HepG2 (cell line): ENCODE measurements at places on chromosomes 3 and 15. TPM values are rescaled to one million over a fixed set of nuclear protein-coding genes. Genes with fewer than 3 reads are reported as not detected.

DNA sequence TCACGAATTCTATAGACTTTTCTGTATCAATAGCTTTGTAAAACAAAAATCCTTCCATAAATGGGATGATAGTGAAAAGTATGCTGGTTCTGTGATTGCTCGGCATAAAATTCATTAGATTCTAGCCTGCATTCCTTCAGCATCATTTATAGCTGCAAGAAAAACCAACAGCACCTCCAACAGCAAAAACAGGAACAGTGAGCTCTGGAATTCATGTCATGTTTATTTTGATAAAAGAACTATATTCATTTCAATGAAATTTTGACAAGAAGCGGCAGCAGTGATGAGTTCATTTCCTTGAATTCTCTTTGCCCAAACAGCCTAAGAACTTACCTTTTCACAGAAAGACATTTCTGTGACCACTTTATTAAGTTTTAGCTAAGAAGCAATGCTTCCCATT is 515.2 kb upstream of the CCDC54 start:
- DNase-seq = no peak

- DNase-seq = no peak
Measured at GRCh38 chr3:164458986-164459385, 619.3 kb downstream of the SI start.

GRCh38 chr15:99387421-99388168 is 136.3 kb downstream of the LRRC28 start:
- DNase-seq = no peak

Gene PCOLCE2
- total RNA-seq = 1.1 and 2.0 TPM in 2 replicates

DNA sequence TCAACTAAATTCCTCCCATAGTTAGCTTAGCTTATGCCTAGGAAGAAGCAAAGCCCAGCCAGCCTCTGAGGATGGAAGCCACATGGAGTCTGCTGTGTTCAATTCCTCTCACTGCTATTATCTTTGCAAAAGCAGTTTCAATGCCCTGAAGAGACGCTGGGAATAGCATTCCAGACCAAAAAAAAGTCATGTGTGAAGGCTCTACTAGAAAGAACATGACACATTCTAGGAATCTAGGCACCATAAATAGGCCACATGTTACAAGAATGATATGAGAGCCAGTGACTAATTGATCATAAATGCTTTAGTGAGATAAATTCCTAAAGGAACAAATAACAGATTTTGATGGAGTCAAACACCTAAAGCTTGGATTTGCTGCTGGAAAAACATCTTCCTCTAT is 800.8 kb downstream of the TUSC7 start:
- DNase-seq = no peak

DNA sequence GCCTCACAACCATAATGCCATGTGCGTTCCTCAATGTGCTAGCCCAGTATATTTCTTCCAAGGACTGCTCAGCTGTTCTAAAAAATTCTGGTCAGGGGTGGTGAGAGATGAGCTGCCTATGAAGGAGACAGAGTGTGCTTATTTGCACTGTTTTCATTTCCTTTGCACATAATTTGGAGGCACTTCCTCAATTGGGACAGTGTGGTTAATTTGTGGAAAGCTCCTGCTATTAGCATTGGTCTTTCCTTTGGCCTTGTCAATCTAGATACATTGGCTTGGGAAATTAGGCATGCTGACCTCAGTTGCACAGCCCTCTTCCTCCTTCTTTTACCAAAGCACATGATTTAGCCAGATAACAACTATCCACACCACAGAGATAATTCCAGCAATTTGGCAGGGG is 9.4 kb downstream of the FAM81A start:
- DNase-seq = no peak

GRCh38 chr3:185813205-185813604 is 11.6 kb downstream of the IGF2BP2 start:
- DNase-seq = no peak

- DNase-seq = peak; percentile 51
Measured at GRCh38 chr3:179652447-179653095, at the start of gene USP13. Gene USP13, plus strand, starts transcription at chr3:179653040. Its CDS starts 186 bp downstream, at chr3:179653226.
